Transverse colon (tissue), 4 donors: ENCODE measurements at places on chromosomes 16 and 17.

DNA sequence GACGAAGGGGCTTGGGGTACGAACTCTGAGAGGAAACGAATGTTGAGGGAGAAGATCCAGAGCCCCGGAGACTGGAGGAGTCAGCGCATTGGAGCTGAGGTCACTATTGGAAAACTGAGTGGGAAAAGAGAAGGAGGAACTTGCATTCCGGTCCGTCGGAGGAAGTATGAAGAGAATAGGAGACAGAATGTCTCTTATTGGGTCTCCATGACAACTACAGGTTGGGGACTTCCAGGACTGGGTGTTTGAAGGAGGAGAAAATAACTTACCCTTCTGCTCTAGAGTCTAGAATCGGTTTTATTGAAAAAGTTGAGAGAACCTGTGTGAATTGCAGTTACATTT lies 537 bp downstream of the GOSR1 start:
- no peak for DNase-seq

DNA sequence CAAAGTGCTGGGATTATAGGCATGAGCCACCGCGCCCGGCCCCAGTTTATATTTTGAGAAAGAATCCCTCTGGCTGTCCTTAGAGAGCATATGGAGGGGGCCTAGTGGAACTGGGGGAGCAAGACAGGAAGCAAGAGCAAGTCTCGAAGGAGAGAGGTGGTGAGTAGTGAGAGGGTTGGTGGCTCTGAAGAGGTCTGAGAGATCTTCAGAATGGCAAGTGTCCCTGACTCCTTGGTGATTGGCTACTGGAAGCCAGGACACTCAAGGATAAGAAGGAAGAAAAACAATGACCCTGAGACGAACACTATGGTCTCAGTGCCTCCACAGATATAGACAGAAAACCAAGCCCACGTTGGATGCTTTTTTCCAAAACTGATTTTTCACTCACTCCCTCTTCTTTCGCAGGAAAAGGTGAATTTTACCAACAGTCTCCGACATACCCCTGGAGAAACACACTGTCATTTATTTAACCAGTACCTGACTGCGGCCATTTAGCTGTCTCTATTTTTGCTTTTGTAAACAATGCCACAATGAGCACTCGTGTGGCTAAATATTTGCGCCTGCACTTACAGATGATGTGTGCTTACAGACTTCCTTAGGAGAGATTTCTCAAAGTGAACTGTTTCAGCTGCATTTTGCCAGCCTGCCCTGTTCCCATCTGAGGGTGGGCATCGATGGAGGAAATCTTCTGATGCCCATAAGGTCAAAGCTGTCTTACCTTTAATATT lies 15.9 kb upstream of the DOK4 start:
- DNase-seq, result no peak

DNA sequence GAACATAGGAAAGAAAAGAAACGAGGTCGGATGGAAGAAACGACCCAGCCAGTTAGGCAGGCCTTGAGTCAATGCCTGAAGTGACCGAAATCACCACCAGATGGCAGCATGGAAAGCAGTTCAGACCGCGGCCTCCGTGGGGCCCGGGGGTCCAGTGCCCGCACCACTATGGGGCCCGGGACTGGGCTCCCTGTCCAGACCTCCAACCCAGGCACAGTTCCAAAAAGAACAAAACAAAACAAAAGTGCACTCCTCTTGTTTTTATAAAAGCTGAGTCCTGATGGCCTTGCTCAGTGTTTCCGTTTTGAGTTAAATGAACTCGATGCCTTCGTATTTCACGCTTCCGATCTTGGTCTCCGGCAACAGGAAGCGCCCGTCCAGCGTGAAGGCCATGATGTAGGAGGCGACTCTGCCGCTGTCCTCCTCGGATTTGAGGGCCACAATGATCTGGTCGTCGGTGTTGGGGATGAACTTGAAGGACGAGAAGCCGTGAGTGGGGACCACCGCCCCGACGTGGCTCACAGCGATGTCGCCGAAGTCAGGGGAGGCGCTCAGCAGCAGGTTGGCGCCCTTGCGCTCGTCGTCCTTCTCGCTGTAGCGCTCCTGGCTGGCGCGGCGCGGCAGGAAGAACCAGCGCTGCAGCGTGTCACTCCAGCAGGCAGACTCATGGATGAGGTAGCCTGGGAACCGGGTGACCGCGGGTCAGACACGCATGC lies 13.7 kb upstream of the LGALS3BP start:
- DNase-seq, result peak; percentile 60

GRCh38 chr17:57124053-57124452 lies 39.0 kb downstream of the AKAP1 start:
- DNase-seq, result no peak

DNA sequence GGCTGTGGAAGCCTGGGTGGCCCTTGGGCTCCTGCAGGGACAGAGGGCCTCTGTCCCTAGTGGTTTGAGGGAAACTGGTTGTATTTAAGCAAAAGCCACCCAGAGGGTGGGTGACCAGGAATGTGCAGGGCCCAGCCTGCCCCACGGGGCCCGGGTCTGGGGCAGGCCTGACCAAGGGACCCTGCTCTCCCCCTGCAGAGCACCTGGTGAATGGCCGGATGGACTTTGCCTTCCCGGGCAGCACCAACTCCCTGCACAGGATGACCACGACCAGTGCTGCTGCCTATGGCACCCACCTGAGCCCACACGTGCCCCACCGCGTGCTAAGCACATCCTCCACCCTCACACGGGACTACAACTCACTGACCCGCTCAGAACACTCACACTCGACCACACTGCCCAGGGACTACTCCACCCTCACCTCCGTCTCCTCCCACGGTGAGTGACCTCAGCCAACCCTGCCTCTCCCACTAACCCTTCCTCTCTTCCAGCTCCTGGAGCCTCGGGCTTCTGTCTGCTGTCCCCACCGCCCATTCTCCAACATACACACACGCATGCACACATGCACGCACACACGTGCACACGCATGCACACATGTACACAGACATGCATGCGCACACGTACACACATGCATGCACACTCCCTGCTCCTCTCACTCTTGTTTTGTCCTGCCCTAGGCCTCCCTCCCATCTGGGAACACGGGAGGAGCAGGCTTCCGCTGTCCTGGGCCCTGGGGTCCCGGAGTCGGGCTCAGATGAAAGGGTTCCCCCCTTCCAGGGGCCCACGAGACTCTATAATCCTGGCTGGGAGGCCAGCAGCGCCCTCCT lies 10.4 kb downstream of the GALK1 start:
- DNase-seq, result no peak

- peak; percentile 33 for DNase-seq
Observed at GRCh38 chr16:12178251-12178990, 201.9 kb downstream of the SNX29 start.

DNA sequence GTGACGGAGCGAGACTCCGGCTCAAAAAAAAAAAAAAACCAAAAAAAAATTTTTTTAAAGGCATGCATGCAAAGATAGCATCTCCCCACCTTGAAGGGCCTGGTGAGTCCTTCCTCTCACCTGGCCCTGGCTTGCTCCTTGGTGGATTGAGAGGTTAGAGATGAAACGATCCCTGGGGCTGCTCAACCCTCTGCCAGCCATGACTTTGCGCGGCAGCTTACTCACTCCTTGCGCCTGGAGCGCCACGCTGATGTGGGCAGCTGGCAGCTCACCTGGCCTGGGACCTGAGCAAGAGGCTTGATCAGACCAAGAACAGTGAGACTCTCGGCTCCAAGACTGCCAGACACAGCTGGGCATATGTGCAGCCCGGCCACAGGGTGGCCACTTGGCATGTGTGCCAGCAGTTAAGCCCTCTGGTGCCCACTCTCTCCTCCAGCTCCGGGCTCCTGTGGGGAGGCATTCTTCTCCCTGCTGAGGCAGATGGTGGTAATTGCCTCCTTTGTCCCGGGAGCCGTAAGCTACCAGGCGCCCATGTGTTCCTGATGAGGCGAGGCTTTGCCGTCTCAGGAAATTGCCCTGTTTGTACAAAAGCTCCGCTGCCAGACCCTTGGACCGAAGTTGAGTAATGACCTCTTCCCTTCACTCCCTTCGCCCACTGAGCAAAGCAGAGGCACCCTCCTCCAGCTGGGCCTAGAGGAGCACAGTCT lies 5.1 kb upstream of the EVPL start:
- no peak for DNase-seq
